Small intestine (tissue), 16 donors: ENCODE measurements at places on chromosomes 13 and 19.

GRCh38 chr13:32272021-32272683 lies 43.0 kb downstream of the ZAR1L start:
- DNase-seq: no peak

- DNase-seq: no peak
These were observed 172.8 kb downstream of the NHLRC3 start for GRCh38 chr13:39210961-39211534.

DNA sequence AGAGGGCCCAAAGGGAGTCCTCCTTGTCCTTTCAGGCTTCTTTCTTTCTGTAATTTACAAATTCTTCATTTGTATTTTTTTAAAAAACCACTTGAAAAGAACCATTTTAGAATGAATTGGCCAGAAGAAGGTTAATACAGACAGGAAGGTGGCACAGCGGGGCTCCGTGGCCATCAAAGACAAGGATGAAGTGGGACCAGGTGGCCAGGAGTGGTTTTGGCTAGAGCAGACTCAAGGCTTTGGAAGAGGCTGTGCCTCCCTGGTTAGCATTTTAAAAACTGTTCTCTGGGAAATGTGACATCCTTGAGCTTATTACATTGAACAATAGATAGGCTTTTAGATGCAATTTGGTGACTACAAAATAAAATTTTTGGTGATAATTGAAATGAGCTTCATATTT lies 48.4 kb downstream of the ATP8A2 start:
- DNase-seq: no peak

GRCh38 chr19:48332351-48332661 lies 7.0 kb downstream of the EMP3 start:
- no peak for DNase-seq

DNA sequence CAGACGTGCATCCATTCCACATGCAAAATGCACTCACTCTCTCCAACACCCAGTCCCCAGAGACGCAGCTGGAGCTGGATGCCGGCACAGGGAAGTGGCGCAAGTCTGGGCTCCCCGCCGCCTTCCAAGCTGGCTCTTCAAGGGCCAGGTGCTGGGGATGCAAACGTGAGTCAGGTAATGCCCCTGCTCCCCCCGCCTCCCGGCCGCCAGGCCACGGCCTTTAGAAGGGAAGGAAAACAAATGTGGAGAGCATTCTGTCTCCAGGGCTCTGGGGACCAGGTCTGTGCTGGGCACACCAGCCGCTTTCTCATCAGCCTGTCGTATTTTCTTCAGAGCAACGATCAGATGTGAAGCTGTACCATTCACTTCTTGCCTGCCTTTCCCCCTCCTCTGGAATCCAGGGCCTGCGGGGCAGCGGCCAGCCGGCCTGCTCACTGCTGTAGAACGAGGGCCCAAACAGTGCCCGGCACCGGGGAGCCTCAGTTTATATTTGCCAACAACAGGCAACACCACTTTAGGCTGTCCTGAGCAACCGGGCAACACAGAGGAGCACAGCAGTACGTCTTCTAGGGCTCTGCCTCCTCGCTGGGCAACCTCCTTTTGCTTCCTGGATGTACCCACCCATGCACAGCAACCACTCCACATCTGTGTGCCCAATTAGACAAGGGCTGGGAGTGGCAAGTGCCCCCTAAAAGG lies 3.8 kb downstream of the RAB20 start:
- DNase-seq: no peak

- DNase-seq: no peak
These were observed 16.6 kb upstream of the TRIM13 start for GRCh38 chr13:49980266-49980665.

- peak; percentile 67 for DNase-seq
These were observed at the start of gene NEK3 for GRCh38 chr13:52159159-52159982. Gene NEK3 (minus strand): TSS chr13:52159597. CDS start chr13:52156191, 3,406 bp downstream.

- DNase-seq: no peak
These were observed 82.6 kb downstream of the NUFIP1 start for GRCh38 chr13:44906713-44907112.

DNA sequence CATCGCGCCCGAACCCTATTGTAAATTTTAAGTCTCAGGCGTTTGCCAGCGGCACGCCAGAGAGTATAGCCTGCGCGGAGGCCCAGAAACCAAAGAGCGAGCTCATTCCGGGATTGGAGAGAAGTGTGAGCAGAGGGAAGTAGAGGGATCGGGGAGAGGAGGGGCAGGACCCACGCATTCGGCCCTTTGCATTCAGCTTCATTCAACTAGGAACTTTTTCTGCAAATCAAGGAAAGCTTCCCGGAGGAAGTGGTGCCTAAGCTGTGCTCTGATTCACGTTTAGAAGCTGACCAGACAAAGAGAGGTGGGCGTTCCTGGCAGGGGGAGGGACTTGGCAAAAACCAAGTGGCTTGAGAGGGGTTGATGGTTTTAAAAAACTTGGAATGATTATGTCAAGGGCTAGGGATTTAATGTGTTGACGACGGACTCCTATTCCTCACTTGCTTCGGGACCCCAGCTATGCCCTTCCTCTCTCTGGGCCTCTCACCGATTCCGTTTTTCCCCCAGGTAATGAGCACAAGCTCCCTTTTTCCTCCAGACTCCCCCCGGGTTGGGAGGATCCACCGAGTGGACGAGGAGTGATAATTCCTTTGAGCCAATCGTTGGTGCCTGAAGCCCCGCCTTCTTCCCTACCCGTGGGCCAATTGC lies 811 bp upstream of the PRMT1 start:
- no peak for DNase-seq

DNA sequence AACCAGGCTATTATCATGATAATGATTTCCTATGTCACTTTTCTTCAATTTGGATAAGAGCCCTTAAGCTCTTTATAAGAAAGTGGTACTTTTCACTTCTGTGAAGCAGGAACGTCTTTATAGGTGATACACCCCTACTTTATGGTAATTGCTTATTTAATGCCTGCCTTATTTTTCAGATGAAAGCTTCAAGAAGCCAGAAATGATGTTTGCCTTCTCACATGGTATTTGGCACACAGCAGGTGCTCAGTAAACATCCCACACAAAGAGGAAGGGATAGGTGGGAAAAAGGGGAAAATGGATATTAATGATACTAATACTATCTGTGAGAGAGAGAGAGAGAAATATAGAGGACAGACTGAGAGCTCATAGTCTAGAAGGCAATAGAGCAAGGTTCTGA lies 29.0 kb upstream of the WASF3 start:
- no peak for DNase-seq

- no peak for DNase-seq
These were observed 12.7 kb downstream of the SGTA start for GRCh38 chr19:2770055-2771013.

- DNase-seq: no peak
These were observed 255.7 kb downstream of the DACH1 start for GRCh38 chr13:71611292-71611691.

- DNase-seq: peak; percentile 84
These were observed 19.7 kb upstream of the ZBTB7A start for GRCh38 chr19:4086411-4086867.

GRCh38 chr19:16599655-16600346 lies 27.6 kb upstream of the SLC35E1 start:
- no peak for DNase-seq

- DNase-seq: peak; percentile 92
These were observed 3.2 kb upstream of the POLR2E start for GRCh38 chr19:1098177-1099051.

DNA sequence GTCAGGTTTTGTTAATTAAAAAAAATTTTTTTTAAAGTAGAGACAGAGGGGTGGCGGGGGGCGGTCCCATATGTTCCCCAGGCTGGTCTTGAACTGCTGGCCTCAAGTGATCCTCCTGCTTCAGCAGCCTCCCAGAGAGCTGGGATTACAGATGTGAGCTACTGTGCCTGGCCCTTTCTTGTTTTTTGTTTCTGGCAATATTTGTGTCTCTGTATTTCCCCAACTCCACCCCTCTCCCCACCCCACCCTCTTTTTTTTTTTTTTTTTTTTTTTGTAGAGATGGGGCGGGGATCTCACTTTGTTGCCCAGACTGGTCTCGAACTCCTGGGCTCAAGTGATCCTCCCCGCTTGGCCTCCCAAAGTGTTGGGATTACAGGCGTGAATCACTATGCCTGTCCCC lies 600 bp upstream of the CAPN12 start:
- DNase-seq: no peak

DNA sequence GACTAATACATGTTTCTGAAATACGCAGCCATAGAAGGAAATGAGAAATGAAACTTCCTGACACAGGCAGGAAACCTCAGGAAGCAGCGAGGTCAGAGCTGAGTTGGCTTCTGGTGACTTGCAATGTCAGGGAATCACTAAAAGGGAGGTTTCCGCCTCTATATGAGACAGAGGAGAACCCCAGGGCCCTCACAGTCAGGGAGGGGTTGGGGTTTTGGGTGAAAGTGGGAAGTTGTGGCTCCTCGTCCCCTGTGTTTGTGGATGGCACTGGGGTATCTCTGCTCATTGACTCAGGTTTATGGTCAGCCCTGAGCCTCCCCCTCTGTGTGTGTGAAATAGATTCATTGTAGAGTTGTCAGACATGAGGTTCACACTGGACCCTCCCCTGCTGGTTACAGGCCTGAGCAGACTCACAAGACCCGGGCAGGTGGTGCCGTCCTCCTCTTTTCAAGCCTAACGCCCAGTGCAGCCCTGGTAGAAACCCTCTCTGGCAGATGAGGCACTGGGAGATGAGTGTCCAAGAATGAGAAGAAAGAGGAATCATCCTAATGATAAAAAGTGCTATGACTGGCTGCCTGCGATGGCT lies 5.5 kb upstream of the LILRA6 start:
- DNase-seq: no peak

DNA sequence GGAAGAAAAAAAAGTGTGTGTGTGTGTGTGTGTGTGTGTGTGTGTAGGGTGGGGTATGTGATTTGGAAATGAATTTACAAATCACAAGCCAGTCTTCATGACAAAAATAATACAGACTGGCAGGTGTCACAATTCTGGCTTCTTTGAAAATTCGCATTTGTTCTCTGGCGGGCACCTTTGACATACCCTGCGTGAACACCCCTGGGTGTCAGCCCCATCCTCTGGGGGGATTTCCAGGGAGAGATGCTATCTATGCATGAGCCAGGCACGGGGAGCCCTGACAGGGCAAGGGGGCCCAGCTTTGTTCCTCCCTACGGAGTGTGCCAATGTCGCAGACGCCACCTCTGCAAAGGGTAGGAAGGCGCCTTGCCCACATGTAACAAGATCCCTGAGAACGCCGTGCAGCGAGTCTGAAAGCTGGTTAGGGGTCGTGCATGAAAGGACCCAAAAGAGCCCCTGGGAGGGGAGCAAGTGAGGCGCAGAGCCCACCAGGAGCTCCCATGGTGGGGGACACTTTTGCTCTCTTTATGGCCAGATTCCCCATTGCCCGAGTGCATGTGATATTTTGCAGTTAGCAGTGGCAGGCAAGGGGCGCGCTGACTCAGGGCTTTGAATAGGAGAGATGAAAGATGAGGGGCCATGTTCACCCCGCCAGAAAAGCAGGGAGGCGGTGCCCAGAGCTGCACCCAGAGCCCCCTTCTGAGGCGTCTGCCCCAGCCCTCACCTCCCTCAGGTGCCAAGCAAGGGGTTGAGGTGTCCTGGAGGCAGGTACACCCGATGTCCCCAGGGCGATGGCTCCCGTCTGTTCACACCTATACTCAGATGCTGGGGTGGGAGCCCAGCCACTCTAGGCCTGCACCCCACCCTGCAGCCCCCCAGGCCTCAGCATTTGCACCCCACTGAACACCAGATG lies 45.3 kb downstream of the KLF2 start:
- DNase-seq: no peak

DNA sequence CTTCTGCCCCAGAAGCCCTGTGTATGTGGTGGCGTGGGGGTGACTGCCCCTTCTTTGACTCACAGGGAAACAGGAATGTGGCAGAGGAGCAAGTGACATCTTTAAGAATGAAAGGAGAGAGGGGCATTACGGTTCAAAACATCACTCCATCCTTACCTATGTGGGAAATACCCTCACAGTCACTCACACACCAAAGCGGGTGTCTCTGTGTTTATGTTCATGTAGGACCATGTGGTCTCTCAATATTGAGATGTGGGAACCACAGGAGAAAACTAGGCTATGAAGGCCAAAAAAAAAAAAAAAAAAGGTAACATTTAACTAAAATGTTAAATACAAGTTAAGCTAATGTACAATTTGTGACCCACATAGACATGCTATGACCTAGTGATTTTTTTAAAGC lies 153.6 kb upstream of the GPR12 start:
- no peak for DNase-seq

DNA sequence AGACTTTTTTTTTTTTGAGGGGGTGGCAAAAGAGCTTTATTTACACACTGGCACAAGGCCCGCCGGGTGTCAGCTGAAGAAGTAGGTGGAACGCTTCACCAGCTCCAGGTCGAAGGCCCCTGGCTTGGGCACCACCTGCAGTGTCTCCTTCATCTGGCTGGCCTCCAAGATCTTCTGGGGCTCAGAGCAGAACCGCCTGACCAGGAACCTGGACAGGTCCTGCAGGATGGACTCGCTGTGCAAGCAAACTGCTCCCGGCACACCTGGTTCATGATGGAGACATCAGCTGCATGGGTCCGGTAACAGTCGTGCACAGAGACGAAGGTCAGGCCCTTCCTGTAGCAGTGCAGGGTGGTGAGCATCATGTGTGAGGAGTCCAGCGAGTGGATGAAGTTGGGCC lies 4.4 kb upstream of the CYP4F2 start:
- DNase-seq: no peak

GRCh38 chr19:38386300-38386970 lies 1.4 kb downstream of the GGN start:
- peak; percentile 42 for DNase-seq

- no peak for DNase-seq
These were observed 48.0 kb upstream of the SLC7A9 start for GRCh38 chr19:32917616-32917996.

DNA sequence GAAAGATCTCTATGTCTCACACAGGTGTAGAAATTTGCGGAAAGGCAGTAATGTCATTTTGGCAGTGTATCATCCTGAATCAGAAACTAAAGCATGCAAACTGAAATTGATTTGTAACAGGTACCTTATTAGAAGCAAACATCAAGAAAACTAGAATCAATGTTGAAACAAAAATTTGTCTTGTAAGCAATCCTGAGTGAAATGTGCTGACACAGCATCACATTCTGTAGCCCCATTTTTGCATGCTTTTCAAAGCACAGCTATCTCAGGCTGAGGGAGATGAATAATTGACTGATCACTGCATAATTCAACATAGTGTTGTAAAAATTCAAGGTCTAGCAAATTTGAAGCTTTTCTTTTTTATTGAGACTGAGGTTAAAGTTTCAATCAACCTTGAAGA lies 539.7 kb downstream of the DACH1 start:
- no peak for DNase-seq

DNA sequence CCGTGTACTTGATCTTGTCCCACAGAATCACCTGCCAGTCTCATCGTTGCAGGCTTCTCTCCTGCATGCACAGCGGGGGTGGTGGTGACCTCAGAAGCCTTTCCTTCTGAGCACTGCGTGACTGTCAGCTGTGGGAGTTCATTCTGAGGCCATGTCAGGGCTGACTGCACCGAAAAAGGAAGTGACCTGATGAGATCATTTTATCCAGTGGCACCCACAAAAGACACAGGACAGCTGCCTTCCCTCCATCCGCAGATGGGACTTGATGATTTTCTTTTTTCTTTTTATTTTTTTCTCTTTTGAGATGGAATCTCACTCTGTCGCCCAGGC lies 89.7 kb downstream of the RAB20 start:
- no peak for DNase-seq
